ENCODE measurements at places on chromosomes 3 and 15.
A peak's percentile ranks its signal among the peaks of the same experiment; 100 is the strongest.

DNA sequence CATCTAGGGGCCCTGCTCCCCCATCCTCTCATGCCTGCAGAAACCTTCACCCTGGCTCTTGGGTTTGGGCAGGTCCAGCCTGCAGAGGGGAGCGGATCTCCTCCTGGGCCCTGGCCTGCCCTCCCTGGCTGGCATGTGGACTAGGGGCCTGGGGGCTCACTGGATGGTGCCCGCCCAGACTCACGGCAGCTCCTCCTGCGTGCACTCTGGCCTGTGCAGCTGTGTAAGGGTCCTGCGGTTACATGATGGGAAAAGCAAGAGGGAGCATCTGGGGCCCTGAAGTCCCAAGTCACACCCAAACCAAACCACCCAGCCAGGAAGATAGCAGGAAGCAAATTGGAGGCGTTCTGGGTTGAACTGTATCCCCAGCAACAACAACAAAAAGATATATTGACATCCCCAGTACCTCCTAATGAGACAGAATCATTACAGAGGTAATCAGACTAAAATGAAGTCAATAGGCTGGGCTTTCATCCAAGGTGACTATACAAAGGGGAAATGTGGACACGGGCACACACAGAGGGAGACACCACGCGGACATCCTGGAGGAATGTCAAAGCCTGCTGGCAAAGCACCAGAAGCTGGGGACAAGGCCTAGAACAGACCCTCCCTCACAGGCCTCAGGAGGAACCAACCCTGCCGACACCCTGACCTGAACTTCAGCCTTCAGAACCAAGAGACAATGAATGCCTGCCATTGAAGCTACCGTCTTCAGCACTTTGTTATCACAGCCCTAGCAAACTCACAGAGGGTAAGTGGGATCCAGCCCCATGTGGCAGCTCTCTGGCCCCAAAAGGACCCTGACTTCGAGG, 10.4 kb upstream of the CLK3 start:
- DNase-seq: no peak

DNA sequence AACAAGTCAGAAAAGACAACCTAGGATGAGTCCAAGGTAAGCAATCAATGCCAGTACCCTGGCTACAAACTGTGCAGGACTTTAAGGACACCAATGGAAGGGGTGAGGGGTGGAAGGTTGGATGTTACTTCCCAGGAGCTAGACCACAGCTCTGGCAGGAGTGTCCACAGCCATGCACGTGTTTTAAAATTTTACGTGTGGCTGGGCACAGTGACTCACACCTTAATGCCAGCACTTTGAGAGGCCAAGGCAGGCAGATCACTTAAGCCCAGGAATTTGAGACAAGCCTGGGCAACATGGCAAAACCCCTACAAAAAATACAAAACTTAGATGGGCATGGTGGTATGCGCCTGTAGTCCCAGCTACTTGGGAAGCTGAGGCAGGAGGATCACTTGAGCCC, 14.7 kb upstream of the HDC start:
- no peak for DNase-seq

DNA sequence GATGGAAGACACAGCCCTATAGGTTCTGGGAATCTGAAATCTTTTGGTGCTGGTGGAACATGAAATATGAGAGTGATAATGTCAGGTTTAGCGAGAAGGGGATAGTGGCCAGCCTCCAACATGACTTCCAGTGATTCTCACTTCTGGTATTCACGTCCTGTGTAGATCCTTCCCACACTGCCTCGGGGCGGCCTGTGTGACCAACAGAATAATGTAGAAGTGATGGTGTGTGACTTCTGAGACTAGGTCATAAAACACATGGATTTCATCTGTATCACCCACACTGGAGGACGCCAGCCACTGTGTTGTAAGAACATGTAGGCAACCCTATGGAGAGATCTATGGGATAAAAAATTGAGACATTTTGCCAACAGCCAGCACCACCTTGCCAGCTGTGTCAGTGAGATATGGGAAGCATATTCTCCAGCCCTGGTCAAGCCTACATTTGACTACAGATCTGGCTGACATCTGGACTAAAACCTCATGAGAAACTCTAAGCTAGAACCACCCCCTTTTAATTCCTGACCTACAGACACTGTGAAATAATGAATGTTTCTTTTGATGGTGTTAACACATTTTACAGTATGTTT, 25.5 kb upstream of the NUDT16 start:
- no peak for DNase-seq

DNA sequence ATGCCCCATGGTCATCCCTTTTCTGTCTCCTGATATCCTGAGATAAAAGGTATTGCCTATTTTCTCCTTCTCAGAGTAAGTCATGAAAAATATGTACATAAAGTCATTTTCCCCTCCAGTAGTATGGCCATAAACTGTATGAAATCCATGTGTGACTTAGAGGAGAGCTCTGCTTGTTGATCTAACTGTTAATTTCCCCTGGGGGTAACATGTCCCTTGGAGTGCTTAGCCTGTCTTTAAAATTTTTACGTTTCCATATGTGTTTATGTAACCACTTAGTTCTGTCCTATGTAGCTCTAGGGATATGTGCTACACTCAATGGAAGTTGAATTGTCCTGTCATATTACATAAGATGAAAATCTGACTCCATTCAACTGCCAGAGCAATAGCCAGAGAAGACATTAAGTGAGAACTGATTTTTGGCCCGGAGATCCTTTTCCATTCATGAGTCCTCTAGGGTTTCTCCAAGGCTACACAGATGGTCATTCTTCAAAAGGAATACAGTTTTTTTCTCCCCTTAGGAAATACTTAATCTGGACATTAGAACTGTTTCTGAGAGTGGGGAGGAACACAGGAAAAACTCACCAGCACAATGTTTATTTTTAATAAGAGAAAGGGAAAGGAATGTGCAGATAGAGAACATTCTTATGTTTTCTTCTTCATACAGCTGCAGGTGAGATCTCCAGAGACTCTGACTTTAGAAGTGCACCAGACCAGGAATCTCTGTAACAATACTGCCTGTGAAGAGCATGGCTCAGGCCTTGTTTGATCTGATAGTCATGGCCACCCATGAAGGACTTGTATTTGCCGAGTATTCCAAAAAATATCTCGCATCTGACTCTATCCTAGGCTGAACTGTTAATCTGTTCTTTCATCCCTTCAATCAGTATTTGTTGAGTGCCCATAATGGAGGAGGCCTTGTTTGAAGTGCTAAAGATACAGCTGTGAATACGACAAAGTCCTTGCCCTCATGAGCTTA, 29.8 kb upstream of the CLRN1 start:
- DNase-seq: no peak

GRCh38 chr3:9244495-9245183, 4.8 kb downstream of the SRGAP3 start:
- no peak for DNase-seq

DNA sequence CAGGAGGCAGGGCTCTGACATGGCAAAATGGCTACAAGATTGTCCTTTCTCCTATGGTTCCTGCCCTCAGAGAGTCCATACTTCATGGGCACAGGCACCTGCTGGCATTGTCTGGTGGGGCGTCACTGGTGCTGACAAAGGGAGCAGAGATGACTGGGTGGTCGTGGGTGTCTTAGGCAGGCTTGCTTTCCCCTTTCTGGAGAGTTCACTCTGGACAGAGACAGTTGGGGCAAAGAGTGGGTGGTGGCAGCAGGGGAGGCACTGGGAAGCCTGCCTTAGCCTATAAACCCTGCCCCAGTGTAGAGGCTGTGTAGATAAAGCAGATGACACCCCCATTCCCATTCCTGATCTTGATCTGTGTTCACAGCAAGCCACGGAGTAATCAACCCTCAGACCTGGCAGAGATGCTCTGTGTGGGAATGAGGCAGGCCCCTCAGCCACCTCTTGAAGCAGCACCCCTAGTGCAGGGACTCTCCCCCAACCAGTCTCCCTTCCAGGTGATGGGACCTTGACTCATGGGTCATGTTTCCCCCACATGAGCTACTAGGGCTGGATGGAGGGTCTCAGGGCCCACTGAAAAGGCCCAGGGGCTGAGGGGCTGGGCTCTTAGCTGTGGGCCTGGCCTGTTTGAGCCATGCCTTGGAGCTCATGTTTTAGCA, 20.7 kb upstream of the DOCK3 start:
- no peak for DNase-seq

- no peak for DNase-seq
Observed at GRCh38 chr3:187209491-187209890, 12.2 kb downstream of the RTP1 start.

GRCh38 chr3:167978071-167978470, 117.7 kb downstream of the GOLIM4 start:
- DNase-seq: no peak

GRCh38 chr3:89488800-89489580, 381.6 kb downstream of the EPHA3 start:
- no peak for DNase-seq

DNA sequence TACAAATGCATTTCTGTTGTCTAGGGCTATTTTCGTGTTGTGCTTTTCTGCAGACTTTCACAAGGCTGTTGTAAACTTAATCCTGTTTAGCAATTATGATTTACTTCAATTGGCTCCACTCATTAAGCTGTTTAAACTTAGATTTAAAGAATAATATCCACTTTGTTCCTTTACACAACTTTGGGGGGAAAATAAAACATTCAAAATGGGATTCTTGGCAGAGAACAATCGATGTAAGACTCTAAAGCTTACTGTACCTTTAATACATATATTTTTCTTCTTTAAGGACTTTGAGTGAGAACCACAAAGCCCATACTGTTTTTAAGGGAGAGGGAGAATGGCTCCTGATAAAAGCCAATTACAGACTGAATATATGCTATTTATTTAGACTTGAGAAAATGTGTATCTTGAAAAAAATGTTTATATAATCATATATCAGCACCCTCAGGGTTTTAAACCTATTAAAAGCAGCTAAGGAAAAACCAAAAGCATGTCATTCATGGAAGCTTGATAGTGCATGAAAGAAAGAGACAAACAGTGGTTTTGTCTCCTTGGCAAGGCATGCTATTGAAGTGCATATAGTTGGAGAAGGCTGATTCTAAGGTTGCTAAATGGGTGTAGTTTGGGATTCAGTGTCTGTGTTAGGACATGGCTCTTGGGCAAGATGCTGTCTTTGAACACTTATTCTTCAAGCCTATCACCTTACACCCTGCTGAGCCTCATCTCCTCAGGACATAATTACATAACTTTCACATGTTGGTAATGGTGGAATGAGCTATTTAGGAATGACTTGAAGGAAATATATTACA, 293.4 kb upstream of the TBC1D5 start:
- DNase-seq: no peak

DNA sequence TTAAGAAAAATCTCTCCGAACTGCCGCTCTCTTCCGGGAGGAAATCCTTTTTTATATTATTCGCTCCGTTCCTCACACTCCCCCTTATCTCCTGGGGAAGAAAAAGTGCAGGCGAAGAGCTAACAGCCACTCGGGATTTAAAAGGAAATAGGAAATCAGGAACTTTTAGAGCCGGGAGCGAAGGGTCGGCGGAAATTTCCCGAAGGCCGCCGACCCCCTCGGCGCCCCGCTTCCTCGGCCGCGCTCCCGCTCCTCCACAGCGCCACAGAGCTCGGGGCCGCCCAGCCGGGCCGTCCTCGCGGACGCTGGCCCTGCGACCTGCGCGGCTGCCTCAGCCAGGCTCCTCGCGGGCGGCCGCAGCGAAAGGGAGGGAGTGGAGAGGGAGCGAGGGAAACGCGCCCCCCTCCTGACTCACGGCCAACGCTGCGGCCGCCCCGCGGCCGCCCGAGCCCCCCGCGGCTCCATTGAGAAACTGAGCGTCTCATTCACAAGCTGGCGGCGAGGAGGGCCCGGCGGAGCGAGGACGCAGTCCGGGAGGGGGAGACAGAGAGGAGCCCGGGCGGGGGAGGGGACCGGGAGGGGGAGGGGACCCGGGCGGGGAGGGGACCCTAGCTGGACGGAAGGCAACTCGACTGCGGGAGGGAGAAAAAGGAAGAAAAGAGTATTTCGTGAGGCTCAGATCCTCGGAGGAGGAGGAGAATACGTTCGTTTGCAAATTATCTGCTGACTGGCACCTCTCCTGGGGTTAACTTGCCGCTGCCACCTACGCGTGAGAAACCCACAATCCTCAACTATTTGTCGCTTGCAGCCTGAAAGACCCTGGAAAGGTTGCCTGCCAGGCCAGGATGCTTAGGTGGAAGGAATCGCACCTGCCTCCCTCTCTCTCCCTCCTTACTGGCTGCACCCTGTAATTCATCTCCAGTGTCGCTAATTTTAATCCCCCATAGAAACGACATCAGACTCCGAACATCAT, at the start of gene PTPN9:
PTPN9 (minus strand) TSS at position 368 of the 973 bp plus-strand sequence. CDS start 539 bp downstream, outside the sequence.
- peak; percentile 52 for DNase-seq

DNA sequence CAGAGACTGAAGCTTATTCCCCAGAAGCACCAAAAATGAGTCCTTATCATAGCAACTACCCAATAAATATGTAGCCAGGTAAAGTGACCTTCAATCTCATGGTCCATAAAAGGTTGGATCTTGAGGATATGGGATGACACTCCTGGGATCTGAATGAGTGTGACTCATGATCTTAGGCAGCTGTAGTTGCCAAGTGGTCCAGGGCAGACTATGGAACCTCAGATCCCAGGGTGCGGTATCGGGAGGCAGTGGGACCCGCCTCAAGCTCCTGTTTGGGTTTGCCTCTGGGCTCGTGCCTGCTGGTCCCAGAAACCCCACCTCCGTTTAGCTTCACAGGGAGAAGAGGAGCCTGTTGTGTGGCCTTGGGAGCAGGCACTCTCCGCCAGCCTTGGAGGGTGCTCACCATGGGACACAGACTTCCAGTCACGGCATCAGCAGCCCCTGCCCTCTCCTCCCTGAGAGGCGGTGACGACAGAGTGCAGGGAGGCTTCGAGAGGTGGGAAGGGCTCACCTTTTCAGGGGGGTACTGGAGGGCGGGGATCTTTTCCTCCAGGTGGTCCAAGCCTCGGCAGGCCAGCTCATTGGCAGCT, 8.1 kb downstream of the PLIN1 start:
- no peak for DNase-seq

- no peak for DNase-seq
Observed at GRCh38 chr3:37899711-37900306, 38.1 kb downstream of the CTDSPL start.

DNA sequence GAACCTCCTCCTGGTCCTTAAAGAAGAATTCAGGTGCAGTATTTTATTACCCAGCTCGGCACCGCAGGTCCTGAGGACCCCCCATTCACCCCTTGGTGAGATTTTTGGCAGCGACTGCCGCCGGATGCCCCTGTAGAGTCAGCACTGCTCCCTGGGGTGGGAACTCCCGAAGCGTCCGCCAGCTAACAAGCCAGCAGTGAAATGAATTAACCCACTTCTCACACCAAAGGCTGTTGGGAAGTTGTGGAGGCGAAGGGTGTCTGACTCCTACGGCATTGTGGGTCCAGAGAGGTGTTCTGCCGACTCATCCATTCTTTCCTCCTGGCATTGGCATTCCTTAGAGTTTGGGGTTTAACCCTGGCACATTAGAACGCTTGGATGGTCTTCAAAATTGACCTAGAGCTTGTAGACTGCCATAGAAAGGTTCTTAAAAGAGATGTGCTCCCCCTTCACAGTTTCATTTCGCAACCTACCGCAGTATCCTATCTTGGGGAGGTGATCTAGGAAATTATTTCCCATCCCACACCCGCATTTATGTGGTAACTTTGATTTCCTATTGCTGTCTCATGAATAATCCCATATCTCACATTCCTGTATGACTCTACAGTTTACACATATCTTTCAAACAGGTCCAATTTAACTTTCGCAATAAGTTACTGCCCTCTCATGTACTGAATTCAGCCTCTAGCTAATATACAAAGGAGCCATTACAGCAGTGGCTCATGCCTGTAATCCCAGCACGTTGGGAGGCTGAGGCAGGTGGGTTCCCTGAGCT, 879 bp upstream of the EIF5A2 start:
- DNase-seq: no peak
